ENCODE measurements at places on chromosomes 13 and 19.

- no peak for DNase-seq
Measured at GRCh38 chr13:36685927-36686326, 12.1 kb downstream of the SERTM1 start.

GRCh38 chr19:5989388-5990074, 11.6 kb upstream of the RANBP3 start:
- DNase-seq = no peak

DNA sequence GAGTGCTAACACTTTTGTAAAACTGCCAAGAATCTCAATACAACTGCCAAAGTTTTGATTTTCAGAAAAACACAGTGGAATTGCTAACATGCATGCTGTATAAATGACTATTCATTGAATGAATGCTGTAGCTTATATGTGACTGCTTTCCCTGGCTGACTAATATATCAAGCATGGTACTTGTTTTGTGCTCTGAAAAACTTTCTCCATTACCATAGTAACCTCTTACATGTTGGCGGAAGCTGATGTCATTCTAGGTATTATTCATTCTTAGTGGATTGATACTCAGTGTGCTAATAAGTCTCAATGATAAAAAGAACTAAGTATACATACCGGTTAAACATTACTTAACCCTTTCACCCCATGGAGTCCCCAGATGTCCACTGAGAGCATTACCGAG, 166.1 kb upstream of the MYO16 start:
- DNase-seq = peak; percentile 30

DNA sequence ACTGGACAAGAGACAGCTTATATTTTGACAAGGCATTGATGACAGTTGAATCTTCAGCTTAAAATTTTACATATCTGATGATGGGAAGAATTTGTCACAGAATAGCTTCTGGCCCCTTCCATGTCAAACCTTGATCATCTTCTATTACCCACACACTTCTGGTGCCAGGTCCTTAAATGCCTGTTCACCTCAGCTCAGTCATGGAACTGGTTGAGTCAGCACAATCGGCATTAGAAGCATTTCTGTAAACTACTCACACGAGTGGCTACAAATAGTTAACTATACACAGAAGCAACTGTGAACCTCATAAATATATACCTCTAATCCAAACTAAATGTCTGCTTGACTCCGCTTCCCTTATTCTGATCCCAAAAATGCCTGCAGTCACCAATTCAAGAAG, 161.2 kb downstream of the FOXO1 start:
- no peak for DNase-seq

GRCh38 chr19:53659292-53659691, 27.5 kb downstream of the DPRX start:
- DNase-seq = no peak

- no peak for DNase-seq
Measured at GRCh38 chr19:21970466-21970865, 40.3 kb downstream of the ZNF208 start.

DNA sequence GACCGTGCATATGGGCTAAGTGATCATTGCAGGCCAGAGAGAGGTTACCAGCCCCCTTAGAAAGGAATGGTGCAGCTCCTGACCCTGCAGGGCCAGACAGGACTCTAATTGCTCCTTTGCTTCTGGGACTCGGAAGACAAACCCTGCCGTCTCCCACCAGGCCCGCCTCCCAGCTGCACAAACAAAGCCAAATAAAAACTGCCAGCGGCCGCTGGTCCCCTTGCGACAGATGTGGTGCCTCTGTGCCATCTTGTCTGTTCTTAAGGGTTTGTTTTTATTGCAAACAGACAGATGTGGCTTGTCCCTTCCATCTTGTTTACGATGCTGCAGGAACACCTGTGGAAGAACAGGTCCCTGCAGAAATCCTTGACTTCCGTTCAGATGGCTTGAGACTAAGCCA, 434.4 kb upstream of the TSHZ3 start:
- no peak for DNase-seq

Data from muscle of arm (tissue), 14 donors.